ENCODE measurements at places on chromosomes 6 and 20.

DNA sequence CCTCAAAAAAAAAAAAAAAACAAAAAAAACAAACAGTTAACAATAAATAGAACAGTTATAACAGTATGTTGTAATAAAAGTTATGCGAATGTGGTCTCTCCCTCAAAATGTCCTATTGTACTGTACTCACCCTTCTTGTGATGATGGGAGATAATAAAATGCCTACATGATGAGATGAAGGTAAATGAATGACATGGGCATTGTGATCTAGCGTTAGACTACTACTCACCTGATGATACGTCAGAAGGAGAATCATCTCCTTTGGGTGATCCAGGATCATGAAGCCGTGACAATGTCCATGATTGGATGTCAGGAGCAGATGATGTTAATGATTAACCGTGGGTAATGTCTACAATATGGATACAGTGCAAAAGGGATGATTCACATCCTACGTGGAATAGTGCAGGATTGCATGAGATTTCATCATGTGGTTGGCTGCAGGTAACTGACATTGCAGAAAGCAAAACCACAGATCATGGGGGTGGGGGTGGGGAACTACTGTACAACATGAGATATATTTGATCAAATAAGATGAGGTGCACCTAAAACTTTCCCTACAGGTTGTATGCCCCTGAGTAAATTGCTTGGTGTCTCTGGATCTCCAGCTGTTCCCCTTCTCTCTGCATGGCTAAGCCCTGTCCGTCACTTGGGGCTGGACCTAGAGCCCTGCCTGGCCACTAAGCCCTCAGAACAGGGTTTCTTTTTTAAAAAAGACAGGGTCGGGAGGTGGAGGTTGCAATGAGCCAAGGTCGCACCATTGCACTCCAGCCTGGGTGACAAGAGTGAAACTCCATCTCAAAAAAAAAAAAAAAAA is 6.2 kb upstream of the RBCK1 start:
- peak; percentile 74 for DNase-seq

- no peak for DNase-seq
Measured at GRCh38 chr6:132194529-132194928, 206.7 kb downstream of the MOXD1 start.

GRCh38 chr20:56634735-56635385 is 5.8 kb downstream of the TFAP2C start:
- no peak for DNase-seq

- DNase-seq, result no peak
Measured at GRCh38 chr6:26412228-26412627, 10.2 kb downstream of the BTN3A1 start.

- no peak for DNase-seq
Measured at GRCh38 chr20:47878601-47879027, 93.3 kb upstream of the SULF2 start.

GRCh38 chr6:118317581-118318563 is 230.2 kb upstream of the PLN start:
- no peak for DNase-seq

DNA sequence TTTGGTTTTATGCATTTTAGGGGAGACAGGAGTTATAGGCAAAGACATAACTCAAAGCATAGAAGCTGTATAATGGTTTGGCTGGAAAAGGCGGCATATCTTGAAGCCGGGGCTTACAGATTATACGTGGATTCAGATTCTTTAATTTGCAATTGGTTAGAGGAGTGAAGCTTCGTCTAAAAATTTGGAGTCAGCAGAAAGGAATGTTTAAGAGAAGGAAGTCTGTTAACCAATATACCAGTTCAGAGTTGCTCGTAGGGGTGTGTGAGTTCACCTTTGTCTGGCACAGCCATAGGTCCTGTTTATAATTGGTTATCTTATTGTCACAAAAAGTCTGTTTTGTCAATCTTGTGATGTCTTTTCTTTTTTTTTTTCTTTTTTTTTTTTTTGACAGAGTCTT is 8.9 kb downstream of the ARHGAP40 start:
- DNase-seq, result no peak

GRCh38 chr20:51542571-51543421 is at the start of gene NFATC2:
NFATC2 (minus strand) TSS chr20:51542719; CDS start chr20:51542499, 220 bp downstream.
- DNase-seq, result no peak

DNA sequence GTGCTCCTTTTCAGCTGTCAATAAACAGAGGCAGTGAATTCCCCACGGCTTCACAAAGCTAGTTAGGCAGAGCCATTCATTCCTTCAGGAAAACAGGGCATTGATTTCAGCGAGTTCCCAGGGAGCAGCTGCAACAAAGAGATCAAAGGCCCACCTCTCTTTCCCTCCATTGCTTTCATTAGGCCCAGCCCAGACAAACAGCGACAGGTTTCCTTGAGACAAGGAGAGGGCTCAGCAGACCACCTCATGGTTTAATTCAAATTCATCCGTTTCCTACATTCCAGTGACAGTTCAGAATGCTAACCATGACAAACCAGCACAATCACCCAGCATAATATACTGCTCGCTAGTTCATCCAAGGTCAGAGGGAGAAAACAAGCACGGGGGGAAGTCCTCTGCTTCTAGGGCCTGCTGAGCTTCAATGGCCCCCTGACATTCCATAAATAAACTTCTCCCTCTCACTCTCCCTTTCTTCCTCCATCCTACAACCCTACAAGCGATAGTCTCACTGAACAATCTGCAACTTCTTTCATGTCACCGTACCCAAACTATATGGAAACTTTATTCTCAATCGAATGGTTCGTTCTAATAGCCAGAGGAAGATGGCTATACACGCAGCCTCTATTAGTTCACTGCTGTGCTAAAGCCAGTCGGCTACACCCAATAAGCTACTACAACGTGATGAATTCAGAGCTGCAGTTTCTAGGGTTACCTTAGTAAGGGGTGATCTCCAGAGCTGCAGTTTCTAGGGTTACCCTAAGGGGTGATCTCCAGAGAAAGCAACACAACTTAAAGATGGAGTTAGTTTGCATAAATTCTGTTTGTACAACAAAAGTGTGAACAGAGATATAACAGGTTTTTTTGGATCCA is 34.7 kb downstream of the PLAGL1 start:
- DNase-seq, result no peak

- DNase-seq, result no peak
Measured at GRCh38 chr6:162576016-162576415, 151.6 kb downstream of the PRKN start.

GRCh38 chr6:75266716-75267291 is 17.8 kb downstream of the TMEM30A start:
- peak; percentile 53 for DNase-seq

DNA sequence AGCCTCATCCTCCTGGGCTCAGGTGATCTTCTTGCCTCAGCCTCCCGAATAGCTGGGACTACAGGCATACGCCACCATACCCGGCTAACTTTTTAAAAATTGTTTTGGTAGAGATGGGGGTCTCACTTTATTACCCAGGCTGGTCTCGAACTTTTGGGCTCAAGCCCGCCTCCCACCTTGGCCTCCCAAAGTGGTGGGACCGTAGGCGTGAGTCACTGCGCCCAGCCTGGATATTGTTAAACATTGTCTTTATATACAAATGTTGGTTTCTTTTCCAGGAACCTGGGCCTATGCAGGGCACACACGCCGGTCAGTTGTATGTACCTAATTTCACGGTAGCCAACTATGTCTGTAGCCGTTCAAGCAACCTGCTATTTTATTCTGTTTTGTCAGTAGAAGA is 60.1 kb downstream of the SYNJ2 start:
- DNase-seq, result no peak

GRCh38 chr20:35506872-35507638 is 22.4 kb downstream of the C20orf173 start:
- DNase-seq, result no peak

GRCh38 chr6:20202324-20202658 is 10.0 kb downstream of the MBOAT1 start:
- DNase-seq, result no peak

- peak; percentile 31 for DNase-seq
Measured at GRCh38 chr6:117265410-117266256, at the start of gene VGLL2. VGLL2 (plus strand) TSS chr6:117265558; CDS start chr6:117265764, 206 bp downstream.

- DNase-seq, result no peak
Measured at GRCh38 chr6:24089736-24090135, 36.3 kb upstream of the NRSN1 start.

DNA sequence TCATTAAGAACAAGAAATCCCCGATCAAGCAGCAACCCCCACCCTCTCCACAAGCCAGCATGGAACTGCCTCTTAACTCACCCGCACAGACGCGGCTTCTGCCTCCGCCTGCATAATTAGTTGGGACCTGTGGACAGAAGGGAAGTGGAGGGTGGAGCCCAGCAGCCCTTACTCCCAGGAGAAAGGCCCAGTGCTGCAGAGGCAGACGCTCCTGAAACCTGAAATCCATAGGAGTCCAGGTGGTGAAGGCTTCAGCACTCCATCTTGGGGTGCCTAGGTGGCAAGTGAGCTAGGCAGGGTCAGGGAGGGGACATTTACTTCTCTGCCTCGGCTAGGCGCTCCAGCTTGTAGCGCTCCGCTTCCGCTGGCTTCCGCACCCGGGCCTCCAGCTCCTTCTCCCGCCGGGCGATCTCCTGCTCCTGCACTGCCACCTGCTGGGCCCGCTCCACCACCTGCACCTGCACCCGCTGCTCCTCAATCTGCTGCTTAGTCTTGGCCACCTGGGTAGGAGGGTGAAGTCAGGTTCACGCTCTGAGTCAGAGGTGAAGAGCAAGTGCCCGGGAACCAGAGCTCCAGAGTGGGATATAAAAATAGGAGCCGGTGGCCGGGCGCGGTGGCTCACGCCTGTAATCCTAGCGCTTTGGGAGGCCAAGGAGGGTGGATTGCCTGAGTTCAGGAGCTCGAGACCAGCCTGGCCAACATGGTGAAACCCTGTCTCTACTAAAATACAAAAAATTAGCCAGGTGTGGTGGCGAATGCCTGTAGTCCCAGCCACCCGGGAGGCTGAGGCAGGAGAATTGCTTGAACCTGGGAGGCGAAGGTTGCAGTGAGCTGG is 10.7 kb downstream of the TUBB start:
- DNase-seq, result peak; percentile 49

- no peak for DNase-seq
Measured at GRCh38 chr6:140576004-140576555, 1201.6 kb upstream of the CITED2 start.

- no peak for DNase-seq
Measured at GRCh38 chr6:105034470-105034869, 77.6 kb downstream of the LIN28B start.

DNA sequence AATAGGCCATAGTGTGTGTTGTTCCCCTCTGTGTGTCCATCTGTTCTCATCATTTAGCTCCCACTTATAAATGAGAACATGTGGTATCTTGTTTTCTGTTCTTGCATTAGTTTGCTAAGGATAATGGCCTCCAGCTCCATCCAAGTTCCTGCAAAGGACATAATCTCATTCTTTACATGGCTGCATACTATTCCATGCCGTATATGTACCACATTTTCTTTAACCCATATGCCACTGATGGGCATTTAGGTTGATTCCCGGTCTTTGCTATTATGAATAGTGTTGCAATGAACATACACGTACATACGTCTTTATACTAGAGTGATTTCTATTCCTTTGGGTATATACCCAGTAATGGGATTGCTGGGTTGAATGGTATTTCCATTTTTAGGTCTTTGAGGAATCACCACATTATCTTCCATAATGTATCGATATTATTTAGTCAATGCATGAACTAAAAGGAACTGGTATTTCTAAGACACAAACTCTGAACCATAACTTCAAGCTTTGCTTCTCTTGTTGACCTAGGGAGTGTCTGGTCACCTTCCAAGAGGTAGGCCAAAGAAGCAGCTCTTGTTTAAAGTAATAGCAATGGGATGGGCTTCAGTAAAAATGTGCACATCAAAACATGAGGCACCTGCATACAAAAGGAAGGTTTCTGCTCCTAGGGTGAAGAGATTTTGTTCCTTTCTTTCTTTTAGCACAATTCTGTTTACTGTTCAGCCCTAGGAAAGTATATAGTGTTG is 343.0 kb upstream of the ARID1B start:
- DNase-seq, result no peak

DNA sequence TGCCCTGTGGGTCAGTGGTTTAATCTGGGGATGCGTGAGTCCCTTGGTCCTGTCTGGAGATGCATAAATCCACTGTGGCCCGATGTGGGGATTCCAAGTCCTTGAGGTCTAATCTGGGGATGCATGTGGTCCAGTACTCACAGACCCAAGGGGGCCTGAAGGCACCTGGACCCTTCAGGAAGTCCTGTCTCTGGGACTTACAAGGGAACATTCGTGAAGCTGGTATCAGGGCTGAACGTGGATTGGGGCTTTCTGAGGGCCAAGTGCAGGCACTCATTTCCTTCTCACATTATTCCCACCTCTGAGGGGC is 25.2 kb upstream of the GTSF1L start:
- DNase-seq, result no peak

DNA sequence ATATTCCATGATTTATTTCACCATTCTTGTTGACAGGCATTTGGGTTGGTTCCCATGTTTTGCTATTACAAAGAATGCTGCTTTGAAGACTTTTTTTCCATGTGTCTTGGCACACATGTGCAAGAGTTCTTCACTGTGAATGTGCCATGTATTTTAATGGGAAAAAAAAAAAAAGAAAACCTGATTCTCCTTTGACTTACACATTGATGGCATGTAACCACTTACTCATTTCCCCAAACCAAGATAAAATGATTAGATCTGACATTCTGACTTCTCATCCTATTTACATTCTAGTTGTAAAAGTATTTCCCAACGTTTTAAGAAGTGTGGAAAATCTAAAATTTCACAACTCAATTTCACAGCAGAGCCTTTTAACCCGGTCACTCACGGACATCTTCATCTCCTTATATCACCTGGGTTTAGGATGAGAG is 4.4 kb downstream of the CAP2 start:
- no peak for DNase-seq

DNA sequence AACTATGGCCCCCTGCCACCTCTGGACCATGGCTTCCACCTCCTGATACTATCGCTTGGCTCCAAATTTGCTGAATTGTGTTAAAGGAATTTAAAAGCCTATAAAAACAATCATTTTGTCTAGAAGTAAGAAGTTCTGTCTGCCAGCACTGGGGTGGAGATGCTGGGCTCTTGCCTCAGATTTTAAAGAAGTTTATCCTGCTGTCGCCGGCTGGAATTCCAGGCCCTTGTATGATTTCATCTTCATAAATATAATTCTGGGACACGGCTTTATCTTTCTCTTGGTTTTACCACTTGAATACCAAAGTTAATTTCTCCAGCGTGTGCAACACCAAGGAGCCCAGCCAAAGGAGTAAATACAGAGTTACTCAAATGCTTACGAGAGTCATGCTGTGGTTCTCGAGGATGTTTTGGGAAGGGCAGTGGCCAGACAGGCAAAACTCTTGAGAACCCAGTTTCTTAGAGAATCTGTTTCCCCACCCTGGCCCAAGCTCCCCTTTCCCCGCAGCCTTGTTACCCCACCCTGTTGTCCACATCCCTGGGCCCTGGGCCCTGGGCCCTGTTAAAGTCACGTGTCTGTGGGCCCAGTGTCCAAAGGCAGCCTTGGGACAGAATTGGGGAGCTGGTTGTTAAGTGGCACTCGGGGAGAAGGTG is 31.9 kb downstream of the C6orf89 start:
- no peak for DNase-seq

GRCh38 chr6:63859528-63859927 is 223.9 kb downstream of the PHF3 start:
- DNase-seq, result no peak

GRCh38 chr6:37242429-37243052 is 15.0 kb upstream of the TBC1D22B start:
- no peak for DNase-seq

GRCh38 chr6:161238500-161238899 is 35.4 kb downstream of the AGPAT4 start:
- DNase-seq, result no peak

- DNase-seq, result no peak
Measured at GRCh38 chr20:36528176-36528874, 13.0 kb upstream of the MYL9 start.

- no peak for DNase-seq
Measured at GRCh38 chr6:154768280-154768679, 35.1 kb downstream of the SCAF8 start.
